ENCODE measurements at places on chromosomes 13 and 19.
A peak's percentile ranks its signal among the peaks of the same experiment; 100 is the strongest.

GRCh38 chr19:14758816-14759215 is 19.5 kb downstream of the ADGRE2 start:
- DNase-seq, result no peak

- DNase-seq, result no peak
Observed at GRCh38 chr19:18999016-18999758, 34.1 kb downstream of the SUGP2 start.

DNA sequence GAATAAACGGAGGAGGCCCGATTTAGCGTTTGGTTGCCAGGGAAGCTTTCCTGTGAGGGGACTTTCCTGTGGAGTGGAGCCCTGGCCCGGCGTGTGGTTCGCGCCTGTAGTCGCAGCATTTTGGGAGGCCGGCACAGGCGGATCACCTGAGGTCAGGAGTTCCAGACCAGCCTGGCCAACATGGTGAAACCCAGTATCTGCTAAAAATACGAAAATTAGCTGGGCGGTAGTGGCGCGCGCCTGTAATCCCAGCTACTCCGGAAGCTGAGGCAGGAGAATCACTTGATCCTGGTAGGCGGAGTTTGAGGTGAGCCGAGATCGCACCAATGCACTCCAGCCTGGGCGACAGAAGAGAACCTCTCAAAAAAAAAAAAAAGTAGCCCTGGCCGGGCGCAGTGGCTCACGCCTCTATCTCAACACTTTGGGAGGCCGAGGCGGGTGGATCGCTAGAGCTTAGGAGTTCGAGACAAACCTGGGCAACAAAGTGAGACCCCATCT is 6.9 kb downstream of the KANK3 start:
- DNase-seq, result no peak

DNA sequence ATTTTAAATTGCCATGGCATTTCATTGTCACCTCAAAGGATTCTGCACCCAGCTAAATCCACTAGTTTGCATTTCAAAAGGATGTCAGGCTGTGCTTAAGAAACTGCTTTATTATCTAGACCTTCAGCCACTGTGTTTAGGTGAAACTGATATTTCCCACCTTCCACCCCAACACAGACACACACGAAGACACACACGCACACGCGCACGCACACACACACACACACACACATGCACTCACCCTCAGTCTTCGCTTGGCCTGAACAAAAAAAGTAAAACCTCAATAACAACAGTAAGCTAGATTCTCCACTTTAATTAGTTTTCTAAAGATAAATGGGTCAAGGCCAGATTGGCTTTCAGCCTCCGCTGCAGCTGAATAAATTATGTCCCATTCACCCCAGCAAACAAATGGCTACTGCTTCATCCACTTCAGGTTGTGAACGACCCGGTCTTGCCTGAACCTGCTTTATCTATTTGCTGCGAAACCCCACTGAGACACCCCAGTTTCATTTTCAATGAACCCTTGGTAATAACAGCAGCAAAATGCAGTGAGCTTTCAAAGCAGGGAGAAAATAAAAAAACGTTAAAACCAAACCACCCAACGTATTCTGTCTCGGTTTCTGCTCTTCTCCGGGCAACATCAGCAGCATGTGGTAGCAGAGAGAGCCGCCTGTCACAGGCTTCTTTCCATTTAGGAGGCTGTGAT is 166.8 kb downstream of the DCT start:
- no peak for DNase-seq

GRCh38 chr13:57552437-57552836 is 79.1 kb upstream of the PCDH17 start:
- DNase-seq, result no peak

- no peak for DNase-seq
Observed at GRCh38 chr13:80821466-80821865, 480.5 kb upstream of the SPRY2 start.

GRCh38 chr13:27541386-27541785 is 78.9 kb downstream of the LNX2 start:
- no peak for DNase-seq

DNA sequence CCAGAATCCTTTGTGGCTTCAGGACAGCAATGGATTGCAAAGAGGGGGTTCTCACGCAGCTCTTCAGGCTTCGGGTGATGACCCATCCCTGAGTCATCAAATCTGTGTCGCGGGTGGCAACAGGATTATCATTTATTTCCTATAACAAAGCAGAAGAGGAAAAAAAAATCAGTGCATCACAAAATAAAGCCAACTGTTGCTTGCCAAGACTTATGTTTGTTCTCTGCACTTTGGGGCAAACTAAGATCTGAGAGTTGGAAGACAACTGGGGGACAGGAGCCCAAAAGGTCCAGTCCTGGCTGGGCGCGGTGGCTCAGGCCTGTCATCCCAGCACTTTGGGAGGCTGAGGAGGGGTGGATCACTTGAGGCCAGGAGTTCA is 6.4 kb downstream of the GNA15 start:
- DNase-seq, result peak; percentile 40

- no peak for DNase-seq
Observed at GRCh38 chr13:99471221-99472121, 29.8 kb upstream of the TM9SF2 start.

- no peak for DNase-seq
Observed at GRCh38 chr13:29959086-29959485, 108.7 kb upstream of the UBL3 start.
